HT-29 (cell line): ENCODE measurements at places on chromosomes 4 and X. TPM values are rescaled to one million over a fixed set of nuclear protein-coding genes. Genes with fewer than 3 reads are reported as not detected.

DNA sequence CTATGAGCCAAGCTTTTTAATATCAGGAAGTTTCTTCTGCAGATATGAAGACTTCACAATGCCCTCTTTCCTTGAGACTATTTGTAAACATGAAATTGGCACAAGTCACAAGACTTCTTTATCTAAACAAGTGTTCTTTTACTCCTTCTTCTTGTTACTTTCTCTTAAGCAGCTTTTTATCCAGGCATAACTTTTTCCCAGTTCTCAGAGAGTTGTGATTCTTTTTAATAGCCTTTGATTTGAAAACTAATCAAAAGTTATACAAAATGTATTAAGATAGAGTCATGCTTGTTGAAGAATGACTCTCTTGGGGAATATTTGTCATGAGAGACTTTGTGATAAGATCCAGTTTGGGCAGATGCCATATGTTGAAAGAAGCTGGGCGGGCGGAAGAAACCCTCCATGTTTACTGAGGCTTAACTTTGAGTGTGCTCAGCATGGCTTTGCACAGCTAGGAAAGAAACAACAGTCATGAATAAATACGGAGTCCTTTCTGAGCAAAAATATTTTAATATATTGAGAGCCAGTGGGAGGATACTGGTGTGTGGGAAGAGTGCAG lies 39.3 kb downstream of the SYTL5 start:
- DNase-seq, result peak; percentile 42

GRCh38 chr4:112564706-112565270 lies 48.8 kb upstream of the NEUROG2 start:
- DNase-seq, result no peak

The SUPT20HL2 gene
- not detected in 2 replicates for total RNA-seq

GRCh38 chrX:102138064-102138463 lies 4.2 kb downstream of the TCEAL6 start:
- no peak for DNase-seq

The BEX4 gene
- not detected in 2 replicates for total RNA-seq

The GLUD2 gene
- 0.23 and 0.31 TPM in 2 replicates for total RNA-seq

DNA sequence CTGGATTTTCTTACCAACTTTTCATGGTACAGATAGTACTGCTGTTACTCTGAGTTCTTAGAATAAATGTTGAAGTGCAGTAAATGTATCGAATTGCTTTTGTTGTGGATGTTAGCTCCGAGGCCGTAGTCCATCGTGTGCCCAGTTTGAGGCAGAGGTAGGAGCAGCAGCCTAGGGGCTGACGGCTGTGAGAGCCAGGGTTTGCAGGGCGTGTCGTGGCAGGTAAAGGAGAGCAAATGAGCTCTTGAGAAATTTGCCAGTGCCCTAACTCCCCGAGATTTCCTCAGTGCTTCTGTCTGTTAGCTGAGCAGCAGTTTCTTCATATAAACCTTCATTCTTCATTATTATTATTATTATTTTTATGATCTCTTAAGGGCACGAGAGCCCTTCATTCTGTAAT lies 21.6 kb downstream of the PRIMPOL start:
- DNase-seq, result no peak

The BEX1 gene
- total RNA-seq, result not detected in 2 replicates

DNA sequence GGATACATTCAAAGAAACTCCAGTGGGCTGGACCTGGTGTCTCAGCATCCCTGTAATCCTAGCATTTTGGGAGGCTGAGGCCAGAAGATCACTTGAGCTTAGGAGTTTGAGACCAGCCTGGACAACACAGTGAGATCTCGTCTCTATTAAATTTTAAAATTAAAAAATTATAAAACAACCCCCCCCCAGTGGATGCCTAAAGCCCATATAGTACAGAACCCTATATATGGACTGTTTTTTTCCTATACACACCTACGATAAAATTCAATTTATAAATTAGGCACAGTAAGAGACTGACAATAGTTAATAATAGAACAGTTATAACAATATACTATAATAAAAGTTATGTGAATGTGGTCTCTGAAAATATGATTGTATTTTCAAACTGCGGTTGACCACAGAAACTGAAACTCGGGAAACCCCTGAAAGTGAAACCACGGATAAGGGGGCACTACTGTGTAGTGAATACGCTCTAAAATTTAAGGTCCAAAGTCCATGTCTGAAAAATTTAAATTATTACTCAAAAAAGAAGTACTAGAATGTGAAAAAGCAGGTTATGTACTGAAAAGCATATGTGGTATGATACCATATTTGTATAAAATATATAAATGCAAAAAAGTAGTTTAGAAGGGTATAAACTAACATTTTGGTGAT lies 2.0 kb downstream of the SMIM14 start:
- DNase-seq, result no peak

GRCh38 chr4:54091637-54092404 lies 8.1 kb upstream of the GSX2 start:
- peak; percentile 65 for DNase-seq
